RPMI7951 (cell line): ENCODE measurements at places on chromosomes 7 and 10. TPM values are rescaled to one million over a fixed set of nuclear protein-coding genes. Genes with fewer than 3 reads are reported as not detected.

The IFIT3 gene
- total RNA-seq: 23.4 and 24.0 TPM in 2 replicates

The NRCAM gene
- total RNA-seq: 0.78 and 1.7 TPM in 2 replicates

The RNF32 gene
- 1.3 and 1.7 TPM in 2 replicates for total RNA-seq

The CRHR2 gene
- not detected in 2 replicates for total RNA-seq

The KIFBP gene
- total RNA-seq: 44.9 and 47.0 TPM in 2 replicates

The ANLN gene
- 435 and 537 TPM in 2 replicates for total RNA-seq

The EXOSC1 gene
- total RNA-seq: 55.6 and 61.5 TPM in 2 replicates

The PTF1A gene
- not detected in 2 replicates for total RNA-seq

The C10orf62 gene
- total RNA-seq: 0.10 TPM in 1 of 2 replicates, not detected in the other

The IMPDH1 gene
- total RNA-seq: 63.2 and 75.8 TPM in 2 replicates

GRCh38 chr10:126478546-126478945, 90.3 kb upstream of the ADAM12 start:
- DNase-seq: no peak

- DNase-seq: no peak
These were observed 142.0 kb downstream of the PTPRN2 start for GRCh38 chr7:158445421-158446175.

GRCh38 chr10:131660427-131660826, 240.4 kb upstream of the PPP2R2D start:
- no peak for DNase-seq

- no peak for DNase-seq
These were observed 129.8 kb downstream of the KCND2 start for GRCh38 chr7:120402801-120403200.

DNA sequence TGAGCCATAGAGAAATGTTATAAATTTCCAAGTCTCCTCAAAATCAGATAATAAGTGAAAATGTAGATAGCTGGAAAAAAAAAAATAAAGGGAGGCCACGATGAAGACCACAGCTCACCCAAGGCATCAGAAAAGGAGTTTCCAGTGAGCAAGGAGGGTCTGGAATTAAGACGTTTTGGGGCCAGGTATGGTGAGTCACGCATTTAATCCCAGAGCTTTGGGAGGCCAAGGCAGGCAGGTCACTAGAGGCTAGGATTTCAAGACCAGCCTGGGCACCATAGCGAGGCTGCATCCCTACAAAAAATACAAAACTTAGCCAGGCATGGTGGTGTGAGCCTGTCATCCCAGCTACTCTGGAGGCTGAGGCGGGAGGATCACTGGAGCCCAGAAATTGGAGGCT, 65.5 kb downstream of the ASB13 start:
- peak; percentile 79 for DNase-seq

- DNase-seq: peak; percentile 72
These were observed 85.0 kb downstream of the MPP7 start for GRCh38 chr10:28217848-28218247.

DNA sequence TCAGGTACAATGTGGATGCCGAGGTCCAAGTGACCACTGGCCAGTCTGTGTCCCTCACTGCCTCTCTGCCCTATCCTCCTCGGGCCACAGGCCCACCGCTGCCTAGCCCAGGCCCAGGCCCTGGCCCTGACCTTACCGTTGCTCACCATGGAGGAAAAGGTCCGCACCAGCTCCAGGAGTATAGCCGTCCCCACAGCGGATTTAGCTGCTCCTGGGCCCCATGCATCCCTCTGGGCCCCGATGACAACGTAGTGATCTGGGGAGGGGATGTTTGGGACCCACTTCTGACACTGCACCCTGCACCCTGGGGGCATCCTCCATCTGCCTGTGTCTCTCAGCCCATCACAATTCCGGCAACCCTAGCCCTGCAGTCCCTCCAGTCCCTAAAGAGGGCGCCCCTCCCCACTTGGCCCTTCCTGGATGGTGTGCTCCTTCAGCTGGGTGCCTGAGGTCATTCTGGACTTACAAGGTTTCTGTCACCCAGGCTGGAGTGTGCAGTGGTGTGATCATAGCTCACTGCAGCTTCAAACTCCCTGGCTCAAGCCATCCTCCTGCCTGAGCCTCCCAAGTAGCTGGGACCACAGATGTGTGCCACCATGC, 12.1 kb downstream of the TFR2 start:
- DNase-seq: peak; percentile 16

DNA sequence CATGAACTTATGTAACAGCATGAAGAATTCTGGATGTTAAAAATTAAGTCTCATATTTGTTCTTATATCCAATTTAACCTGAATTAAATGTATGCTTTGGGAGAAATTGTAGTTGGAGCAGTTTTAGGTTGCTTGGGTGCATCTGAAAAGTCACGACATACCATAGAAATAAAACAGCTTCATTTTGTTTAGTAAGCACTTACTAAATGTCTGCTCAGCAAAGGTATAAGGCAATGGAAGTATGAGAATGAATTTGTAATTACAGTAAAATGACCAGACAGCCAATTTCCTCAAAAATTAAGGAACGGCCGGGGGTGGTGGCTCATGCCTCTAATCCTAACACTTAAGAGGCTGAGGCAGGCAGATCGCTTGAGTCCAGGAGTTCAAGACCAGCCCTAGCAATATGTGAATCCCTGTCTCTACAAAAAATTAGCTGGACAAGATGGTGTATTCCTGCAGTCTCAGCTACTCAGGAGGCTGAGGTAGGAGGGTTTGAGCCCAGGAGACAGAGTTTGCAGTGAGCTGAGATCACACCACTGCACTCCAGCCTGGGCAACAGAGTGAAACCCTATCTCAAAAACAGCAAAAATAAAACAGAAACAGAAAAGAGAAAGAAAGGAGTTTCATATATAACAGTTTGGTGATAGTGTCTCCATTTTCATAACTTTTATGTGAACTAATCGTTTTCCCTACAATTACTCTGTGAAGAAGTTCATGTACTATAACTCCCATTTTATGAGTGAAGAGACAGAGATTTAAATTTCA, 47.2 kb upstream of the KLF6 start:
- no peak for DNase-seq

DNA sequence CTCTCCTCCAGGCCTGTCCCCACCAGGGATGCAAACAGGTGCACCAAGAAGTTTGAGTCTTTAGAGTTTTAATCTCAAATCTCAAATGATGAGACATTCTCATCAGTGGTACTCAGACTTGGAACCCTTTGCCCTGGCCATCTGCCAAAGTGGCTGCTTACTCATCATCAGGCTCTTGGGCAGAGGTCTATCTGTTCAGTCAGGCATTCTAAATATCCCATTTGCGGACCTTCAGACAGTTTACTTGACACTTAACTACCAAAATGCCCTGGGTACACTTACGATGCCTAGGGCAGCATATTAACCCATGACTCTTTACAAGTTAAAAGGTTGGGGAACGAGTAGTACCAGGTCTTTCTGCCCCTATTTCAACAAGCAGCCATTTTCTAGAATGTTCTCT, 61.2 kb upstream of the YAE1 start:
- peak; percentile 81 for DNase-seq

DNA sequence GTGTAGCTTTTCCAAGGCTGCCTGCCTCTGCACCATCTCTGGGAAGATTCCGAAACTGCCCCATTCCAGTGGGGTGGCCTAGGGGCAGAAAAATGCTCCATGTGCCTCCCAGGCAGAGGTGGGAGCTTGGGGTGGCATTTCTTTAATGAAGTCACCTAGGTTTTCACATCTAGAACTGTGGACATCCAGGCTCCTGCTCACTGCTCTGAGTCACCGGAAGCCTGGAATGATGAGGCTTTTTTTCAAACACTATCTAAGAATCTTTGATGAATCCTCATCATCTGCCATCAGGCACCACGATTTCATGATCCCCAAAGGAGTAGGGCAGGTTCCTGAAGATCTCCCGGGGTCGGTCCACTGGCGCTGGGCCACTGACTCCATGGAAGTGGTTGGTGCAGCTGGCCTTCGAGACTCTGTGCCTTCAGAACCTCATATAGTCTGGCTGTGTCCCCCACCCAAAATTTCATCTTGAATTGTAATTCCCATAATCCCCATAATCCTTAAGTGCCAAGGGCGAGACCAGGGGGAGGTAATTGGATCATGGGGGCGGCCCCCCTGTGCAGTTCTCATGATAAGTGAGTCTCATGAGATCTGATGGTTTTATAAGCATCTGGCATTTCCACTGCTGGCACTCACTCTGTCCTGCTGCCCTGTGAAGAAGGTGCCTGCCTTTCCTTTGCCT, 37.1 kb downstream of the MTURN start:
- DNase-seq: peak; percentile 92

DNA sequence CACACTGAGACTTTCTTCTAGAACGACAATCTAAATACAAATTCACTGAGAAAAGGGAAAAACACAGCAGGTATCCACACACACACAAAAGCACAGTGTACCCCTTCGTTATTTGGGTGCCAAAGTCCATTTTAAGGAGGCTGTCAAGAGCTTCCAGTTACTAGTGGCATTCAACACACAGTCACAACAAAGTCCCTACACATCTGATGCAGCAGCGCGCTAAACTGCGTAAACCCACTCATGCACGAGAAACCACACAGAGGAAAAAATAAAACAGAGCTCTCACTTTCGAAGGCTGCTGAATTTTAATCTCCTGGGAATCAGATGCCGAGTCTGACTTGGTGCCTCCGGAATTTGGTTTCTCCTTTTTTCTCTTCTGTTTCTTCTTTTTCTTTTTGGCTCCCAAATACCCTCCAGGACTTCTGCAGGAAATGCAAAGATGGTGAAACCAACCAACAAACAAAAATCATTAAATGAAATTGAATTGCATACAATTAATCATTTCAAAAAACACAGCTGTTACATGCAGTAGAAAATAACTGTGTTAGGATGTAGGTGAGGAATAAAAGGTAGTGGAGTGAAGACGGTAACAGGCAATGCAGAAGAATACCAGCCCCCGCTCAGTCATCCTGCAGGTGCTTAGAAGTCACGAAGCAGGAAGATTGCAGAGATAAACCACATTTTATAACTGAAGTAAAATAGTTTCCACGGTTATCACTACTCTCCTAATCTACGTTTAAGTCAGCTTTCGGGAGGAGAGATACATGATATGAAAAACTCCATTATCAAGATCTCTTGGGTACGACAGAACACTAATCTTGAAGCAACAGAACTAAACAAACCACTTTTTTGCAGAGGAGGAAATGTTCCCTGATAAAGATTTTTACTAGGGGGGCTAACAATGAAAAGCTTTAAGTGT, 27.1 kb downstream of the NMT2 start:
- no peak for DNase-seq

DNA sequence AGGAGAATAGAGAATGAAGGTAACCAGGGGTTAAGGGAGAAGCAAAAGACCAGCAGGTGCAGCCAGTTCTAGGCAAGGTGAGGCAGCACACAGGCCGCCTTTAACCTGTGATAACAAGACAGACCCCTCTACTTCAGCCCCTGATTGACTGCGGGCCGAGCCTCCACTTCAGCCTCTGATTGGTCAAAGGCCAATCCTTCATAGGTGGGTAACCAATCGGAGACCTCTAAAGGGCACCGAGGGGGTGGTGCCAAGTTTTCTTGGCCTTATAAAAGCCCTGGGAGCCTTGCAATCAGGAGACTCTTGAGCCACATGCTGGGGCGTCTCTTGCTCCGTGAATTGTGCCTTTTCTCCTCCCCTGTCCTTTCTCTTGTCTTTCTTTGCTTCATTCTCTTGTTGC, 98.8 kb downstream of the ELFN1 start:
- peak; percentile 21 for DNase-seq

- DNase-seq: no peak
These were observed 189.0 kb upstream of the GRM3 start for GRCh38 chr7:86454753-86455152.

- DNase-seq: no peak
These were observed 193.2 kb downstream of the DNAJB6 start for GRCh38 chr7:157529768-157530560.

DNA sequence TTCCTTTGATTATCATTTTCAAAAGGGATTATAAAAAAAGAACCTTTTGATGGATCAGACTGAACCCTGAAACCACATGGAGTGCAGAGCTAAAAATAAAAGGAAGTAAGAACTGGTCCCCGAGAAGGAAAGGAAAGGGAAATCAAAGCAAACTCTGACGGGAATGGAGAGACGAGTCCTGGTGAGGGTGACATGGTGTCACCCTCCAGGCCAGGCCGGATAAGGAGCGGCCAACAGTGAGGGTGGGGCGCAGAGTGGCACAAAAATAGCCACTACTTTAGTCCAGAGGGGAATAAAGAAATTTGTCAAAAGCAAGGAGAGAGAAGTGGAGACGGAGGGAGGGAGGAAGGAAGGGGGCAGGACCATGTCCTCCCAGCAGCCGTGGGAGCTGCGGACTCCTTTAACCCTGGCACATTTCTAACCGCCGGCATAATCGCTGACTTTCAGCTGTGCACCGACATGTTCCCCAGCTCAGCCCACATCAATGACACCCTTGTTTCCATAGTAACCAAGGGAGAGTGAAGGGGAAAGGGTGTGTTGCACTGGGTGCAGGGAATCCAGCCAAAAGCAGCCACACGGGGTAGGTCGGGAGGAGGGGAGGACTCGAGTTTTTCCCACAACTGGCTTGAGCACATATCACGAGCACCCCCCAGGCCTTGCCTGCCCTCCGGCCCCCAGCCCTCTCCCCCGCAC, 29.7 kb downstream of the TRIM8 start:
- peak; percentile 84 for DNase-seq

DNA sequence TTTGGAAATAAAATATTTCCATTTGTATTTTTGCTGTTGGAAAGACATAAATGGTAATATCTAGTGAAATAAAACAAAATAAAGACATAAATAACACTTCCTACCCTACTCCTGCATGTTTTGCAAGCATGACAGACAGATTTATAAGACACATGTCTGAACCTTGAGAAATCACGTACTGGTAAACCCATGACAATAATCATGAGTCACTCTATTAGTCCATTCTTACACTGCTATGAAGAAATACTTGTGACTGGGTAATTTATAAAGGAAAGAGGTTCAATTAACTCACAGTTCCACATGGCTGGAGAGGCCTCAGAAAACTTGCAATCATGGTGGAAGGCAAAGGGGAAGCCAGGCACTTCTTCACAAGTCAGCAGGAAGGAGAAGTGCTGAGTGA, 942.2 kb downstream of the REEP3 start:
- DNase-seq: no peak

- DNase-seq: peak; percentile 55
These were observed 298.6 kb downstream of the REEP3 start for GRCh38 chr10:63819753-63820329.

GRCh38 chr10:70619271-70620019, 16.9 kb upstream of the PRF1 start:
- peak; percentile 59 for DNase-seq

DNA sequence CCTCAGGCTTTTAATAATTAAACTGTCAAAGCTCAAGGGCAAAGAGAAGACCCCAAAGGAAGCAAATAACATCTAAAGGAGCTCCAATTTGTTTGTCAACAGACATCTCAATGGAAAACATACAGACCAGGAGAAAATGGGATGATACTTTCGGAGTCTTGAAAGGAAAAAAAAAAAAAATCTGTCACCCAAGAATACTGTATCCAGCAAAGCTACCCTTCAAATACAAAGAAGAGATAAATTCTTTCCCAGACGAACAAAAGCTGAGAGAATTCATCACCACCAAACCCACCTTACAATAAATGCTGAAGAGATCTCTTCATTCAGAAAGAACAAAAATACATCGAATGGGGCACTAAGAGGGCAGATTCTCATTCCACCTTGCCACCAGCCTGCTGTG, 232.8 kb downstream of the PTPRN2 start:
- no peak for DNase-seq

- no peak for DNase-seq
These were observed 263.3 kb downstream of the TNS3 start for GRCh38 chr7:47318395-47319182.

- DNase-seq: peak; percentile 39
These were observed 147.2 kb upstream of the KLF14 start for GRCh38 chr7:130881091-130881798.

- peak; percentile 14 for DNase-seq
These were observed 151.6 kb downstream of the SND1 start for GRCh38 chr7:127803626-127804025.

GRCh38 chr7:12633582-12633981, 53.9 kb upstream of the ARL4A start:
- no peak for DNase-seq
